GM12864 (cell line): ENCODE measurements at places on chromosomes 2 and 18.

GRCh38 chr2:239298116-239298804 is 102.6 kb downstream of the HDAC4 start:
- no peak for DNase-seq

DNA sequence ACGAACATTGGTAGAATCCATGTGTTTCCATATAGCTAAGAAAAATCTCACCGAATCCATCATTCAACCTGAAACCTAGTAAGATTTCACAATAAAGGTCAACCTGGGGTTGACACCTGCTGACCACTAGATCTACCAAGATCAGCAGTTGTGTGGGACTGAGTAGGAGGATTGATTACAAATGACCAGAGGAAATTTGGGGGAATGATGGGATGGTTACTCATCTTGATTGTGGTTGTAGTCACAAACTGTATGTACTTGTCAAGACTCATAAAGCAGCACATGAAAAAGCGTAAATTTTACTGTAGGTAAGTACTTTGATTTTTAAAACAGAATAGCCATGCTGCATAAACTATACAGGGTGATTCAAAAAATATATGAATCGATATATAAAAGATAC is 14.7 kb downstream of the DAPL1 start:
- no peak for DNase-seq

DNA sequence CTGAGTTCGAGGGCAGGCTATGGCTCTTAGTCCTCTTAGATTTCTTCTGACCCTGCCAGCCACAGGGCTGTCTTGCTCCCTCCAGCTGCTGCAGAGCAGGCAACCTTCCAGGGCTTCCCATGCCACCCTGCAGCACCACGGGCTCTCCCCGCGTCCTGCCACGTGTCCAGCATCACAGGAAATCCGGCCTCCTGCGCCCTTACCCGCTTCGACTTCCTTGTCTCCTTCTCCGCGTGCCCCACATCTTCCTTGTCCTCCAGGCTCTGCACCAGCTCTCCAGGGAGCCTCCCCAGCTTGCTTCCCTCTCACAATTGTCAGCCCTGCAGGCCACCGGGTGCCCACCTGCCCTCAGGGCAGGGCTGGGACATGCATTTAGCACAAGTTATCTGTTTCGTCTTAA is 253.5 kb downstream of the DCDC2C start:
- DNase-seq, result no peak

DNA sequence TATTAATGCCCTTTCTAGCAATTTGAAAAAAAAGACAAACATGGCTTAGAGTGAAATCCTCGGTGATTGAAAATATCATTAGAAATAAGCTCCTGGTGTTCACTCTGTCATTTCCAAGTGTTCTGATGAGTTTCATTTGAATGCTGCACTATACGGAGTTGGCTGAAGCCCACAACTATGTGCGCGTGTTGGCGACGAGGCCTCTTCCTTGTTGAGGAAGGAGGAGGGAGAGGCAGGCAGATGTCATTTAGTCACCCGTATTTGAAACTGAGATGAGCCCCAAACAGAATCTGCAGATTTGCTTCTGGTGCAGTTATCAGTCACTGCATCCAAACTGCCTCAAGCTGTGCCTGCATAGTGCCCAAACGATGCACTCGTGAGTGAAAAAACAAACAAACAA is 23.5 kb upstream of the SKOR2 start:
- DNase-seq, result no peak

- DNase-seq, result no peak
Measured at GRCh38 chr18:69216321-69216720, 184.4 kb upstream of the DOK6 start.

- no peak for DNase-seq
Measured at GRCh38 chr2:142582317-142582716, 295.1 kb upstream of the KYNU start.

- no peak for DNase-seq
Measured at GRCh38 chr2:122868646-122869275, 1113.3 kb downstream of the TSN start.

GRCh38 chr2:230681171-230681545 is 31.5 kb upstream of the CAB39 start:
- no peak for DNase-seq

GRCh38 chr2:47039913-47040562 is 115.1 kb downstream of the STPG4 start:
- no peak for DNase-seq

DNA sequence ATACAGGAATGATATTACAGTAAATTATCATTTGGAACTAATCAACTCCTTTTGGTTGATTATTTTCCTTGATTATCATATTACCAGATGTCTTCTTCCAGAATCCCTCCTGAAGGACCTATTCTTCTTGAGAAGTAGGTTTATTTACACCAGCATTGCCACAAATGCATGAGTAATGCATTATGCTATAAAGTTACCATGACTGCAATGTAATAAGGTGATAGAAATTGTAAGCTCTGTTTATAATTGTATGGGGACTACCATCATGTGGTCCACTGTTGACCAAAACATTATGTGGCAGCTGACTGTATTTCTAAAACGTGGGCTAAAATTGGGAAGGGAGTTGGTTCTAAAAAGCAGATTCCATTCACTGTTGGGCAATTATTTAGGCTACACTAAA is 602.2 kb downstream of the NYAP2 start:
- DNase-seq, result no peak

DNA sequence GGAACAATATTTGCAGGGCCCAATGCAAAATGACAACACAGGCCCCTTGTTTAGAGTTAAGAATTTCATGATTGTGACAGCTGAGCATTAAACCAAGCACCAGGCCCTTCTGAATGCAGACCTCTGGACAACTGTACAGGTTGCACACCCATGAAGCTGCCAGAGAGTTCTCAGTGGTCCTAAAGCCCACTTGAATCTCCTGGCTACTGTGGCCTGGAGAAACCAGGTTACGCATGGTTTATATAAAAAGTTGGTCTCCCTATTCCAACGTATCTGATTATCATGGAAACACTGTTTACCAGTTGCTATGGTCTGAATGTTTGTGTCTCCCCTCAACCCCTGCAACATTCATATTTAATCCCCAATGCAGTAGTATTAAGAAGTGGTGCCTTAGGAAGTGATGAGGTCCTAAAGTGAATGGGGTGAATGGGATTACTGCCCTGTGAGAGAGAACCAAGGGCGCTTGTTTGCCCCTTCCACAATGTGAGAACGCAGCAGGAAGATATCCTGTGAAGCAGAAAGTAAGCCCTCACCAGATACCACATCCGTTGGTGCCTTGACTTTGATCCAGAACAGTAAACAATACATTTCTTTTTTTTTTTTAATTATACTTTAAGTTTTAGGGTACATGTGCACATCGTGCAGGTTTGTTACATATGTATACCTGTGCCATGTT is 48.0 kb upstream of the ANXA4 start:
- DNase-seq, result no peak

- DNase-seq, result no peak
Measured at GRCh38 chr2:157168501-157168900, 89.0 kb upstream of the GALNT5 start.

DNA sequence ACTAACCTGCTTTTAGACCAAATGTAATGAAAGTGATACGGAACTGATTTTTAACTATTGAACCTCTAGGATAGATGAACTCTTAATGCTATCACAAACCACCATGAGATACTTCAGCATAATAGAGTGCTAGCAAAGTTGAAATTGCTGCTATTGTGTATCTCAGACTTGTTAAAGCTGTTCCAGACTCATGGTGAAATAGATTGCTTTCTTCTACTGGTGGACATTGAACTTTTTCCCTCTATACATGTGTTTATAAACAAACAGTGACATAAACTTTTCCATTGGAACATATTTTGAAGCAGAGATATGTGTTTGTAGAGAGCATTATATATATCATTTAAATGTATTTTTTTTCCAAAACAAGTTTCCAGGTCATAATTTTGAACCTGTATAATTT is 157.3 kb downstream of the CAMKMT start:
- no peak for DNase-seq

DNA sequence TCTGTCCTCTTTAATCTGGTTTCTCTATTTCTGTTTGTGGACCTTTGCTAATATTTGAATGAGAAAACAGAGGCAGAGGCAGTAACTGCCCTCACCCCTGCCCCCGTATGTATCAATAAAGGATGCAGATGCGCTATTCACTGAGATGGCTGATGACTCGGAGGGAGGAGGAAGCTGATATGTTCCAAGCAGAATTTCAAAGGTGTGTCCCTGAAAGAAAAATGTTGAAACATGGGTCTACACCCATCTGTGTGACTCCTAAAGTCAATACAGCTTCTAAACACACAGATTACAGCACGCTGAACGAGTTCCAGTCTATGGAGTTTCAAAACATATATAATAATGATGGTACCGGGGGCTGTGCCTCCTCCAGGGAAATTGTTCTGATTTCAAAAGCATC is 38.8 kb downstream of the EPHA4 start:
- no peak for DNase-seq

GRCh38 chr2:85737481-85737880 is 16.3 kb upstream of the ATOH8 start:
- no peak for DNase-seq

DNA sequence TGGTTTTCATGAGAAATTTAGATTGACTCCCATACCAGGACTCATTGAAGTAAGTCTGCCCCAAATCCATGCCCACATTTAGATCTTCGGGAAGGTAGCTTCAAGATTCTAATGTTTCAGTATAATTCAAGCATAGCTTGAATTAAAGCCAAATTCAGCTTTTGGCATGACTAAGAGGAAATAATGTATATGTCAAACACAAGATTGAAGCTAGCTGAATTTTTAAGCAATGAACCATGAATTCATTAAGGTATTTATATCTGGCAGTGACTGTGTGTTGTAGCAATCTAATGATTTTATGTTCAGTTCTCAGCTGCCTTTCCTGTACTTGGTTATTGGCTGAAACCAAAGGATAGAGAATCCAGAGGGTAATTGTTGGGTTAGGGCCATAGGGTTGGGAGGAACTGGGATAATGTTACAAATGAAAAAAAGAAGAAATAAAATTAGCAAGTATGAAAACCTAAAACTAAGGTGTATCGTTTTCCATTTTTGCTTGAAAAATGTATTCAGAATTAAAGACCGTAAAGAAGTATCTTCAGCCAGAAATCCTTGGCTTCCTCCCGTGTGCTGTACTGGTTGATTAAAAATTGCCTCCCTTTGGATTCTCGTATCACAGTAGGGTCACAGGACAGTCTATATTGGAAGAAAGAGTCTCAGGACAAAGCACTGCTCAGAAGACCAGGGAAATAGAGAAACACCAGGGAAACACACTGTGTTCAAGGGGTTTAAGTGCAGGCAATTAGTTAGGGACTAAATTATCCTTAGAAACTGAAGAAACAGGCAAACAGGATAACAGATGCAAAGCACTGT is 119.0 kb upstream of the FN1 start:
- DNase-seq, result no peak

GRCh38 chr2:198167346-198167745 is 363.0 kb downstream of the PLCL1 start:
- DNase-seq, result no peak

GRCh38 chr18:64276311-64277090 is 127.6 kb upstream of the LINC00305 start:
- DNase-seq, result no peak

GRCh38 chr2:129892773-129893172 is 86.7 kb upstream of the RAB6C start:
- no peak for DNase-seq

- DNase-seq, result no peak
Measured at GRCh38 chr2:182761903-182762302, 45.8 kb downstream of the DNAJC10 start.

DNA sequence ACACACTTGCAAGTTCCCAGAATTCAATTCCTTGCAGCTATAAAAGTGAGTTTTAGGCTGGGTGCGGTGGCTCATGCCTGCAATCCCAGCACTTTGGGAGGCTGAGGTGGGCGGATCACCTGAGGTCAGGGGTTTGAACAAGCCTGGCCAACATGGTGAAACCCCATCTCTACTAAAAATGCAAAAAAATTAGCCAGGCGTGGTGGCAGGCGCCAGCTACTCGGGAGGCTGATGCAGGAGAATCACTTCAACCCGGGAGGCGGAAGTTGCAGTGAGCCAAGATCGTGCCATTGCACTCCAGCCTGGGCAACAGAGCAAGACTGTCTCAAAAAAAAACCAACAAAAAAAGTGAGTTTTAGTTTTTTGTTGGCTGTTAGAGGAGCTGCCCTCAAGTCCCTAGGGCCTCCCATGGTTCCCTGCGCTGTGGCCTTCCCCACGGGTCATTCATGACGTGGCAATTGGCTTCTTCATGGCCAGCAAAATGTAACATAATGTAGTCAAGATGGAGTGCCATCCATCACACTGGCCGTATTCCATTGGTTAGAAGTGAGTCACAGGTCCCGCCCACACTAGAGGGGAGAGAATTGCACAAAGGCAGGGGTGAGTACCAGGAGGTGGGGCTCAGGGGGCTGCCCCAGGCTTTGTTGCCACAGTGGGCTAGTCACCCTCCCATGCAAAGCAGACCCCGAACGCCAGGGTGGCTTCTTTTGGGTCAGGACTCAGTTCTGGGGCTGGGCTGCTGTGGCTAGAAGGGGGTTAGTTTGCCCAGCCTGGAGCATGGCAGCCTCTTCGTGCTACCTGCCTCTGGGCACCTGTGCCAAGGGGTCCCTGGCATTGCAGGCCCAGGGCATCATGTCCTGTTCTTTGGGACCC is 37.7 kb upstream of the INHBB start:
- no peak for DNase-seq

DNA sequence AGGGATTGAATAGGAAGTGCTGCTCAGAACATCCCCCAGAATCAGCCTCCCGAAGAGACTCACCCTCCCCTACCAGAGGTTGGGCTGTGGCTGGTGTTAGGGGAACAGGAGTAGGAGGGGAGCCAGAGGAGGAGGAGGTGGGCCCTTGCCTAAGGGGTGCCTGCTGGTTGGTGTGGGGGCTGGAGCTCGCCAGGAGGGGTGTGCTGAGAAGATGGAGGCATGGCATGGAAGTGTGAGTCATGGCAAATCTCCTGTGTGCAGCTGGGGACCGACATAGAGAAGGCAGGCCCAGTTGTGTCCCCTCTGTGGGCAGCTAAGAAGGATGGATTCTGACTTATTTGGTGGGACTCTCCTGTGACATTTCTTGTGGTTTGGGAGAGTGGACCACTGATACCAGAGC is 73.7 kb downstream of the DGKD start:
- no peak for DNase-seq

GRCh38 chr2:3780477-3781402 is 77.4 kb downstream of the DCDC2C start:
- DNase-seq, result peak; percentile 46
